ENCODE measurements at places on chromosomes 2 and 18.

DNA sequence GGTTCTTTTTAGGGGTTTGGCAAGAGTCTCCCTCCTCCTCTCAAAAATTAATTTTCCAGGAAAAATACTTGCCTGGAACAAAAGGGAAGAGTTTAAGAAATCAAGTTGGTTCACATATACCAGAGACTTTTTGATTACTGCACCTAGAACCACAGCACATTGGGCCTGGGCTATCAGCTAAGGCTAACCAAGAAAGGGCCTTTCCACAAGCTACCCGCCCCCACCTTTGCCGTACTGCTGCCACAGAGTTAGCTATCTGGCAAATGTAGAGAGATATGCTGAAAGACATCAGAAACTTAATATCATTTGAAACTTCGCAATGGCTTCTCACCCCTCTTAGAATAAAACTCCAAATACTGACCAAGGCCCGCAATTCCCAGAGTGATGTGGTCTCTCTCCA lies 76.9 kb downstream of the AAK1 start:
- no peak for DNase-seq

- no peak for DNase-seq
Measured at GRCh38 chr2:160751021-160751420, 257.4 kb upstream of the RBMS1 start.

- no peak for DNase-seq
Measured at GRCh38 chr2:144518748-144519596, 947 bp downstream of the ZEB2 start.

DNA sequence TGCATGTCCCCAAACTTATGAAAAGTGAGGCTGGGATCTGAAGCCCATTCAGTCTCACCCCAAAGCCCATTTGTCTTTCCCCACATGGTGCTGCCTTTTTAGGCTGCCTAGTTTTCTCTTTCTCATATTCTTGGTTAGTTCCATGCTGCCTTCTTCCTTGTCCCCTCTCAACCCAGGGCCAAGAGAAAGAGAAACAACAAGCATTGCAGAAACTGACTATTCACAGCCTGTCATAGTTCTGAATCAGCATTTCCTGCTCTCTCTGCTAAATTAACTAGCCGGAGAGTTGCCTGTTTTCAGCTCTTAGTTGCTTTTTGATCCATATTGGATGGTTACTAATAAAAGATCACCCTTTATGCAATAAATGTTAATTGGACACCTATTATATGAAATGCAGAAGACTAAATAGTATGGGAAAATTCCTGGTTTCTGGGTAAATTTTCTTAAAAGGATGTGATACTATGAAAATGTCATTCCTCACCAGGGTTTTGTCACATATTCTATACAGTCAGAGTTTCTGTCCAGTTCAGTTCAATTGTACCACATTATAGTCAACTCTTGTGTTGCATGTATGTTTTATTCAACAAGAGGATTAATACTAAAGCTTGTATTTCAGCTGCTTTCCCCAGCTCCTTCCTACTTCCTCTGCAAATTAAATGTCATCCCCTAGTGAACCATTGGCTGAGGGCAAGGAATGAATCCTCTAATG lies 246.5 kb downstream of the GALR1 start:
- no peak for DNase-seq

- no peak for DNase-seq
Measured at GRCh38 chr2:167401309-167401708, 513.0 kb downstream of the XIRP2 start.

- DNase-seq, result no peak
Measured at GRCh38 chr18:61901323-61901986, 8.6 kb upstream of the RNF152 start.

- DNase-seq, result no peak
Measured at GRCh38 chr18:27632706-27633105, 447.6 kb upstream of the CHST9 start.

DNA sequence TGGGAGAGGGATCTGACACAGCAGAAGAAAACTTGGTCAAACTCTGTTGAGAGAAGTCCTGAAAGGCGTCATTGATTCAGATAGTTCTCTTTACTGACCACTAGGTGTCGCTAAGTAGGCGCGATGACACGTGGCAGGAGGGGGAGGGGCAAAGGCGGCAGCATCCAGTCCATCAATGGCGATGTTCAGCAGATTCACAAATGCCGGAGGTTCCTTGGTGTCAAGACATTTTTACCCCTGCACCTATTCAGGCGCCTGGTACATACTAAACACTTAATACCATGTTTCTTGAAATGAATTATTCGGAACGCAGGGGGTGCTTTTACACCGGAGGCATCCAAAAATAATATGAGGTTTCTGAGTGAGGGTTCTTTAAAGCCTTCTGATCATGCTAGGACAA lies 3.0 kb upstream of the PLEK start:
- no peak for DNase-seq

DNA sequence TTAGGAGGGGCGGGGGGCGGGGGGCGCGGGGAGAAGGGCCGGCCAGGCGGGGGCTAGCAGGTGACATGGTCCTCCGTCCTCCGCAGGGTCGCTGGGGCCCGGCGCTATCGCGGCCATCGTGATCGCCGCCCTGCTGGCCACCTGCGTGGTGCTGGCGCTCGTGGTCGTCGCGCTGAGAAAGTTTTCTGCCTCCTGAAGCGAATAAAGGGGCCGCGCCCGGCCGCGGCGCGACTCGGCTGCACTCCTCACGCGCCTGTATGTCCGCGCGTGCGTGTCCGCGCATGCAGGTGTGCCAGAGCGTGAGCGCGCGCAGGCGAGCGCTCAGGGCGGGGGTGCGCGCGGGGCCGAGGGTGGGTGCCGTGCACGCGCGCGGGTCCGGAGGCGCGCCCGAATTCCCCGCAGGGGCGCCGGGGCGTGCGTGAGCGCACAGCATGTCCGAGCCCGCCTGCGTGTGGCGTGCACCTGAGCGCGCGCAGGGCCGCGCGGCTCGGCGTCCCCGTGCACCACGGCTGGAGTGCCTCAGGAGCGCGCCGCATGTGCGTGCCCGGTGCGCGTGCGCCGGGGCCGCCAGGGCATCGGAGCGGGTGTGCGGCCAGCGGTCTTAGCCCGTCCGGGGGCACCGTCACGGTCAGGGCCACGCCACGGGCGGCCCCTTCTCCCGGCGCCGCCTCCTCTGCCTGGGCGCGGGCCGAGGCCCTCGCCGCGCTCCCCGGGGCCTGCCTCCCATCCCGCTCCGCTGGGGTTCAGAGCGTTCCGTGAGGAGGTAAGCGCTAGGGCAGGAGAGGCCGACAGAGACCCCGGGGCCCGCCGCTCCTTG lies 6.3 kb downstream of the SNORC start:
- DNase-seq, result no peak

Measured in type B pancreatic cell (in vitro differentiated cells).